ENCODE measurements at places on chromosomes 7 and 10. TPM values are rescaled to one million over a fixed set of nuclear protein-coding genes. Genes with fewer than 3 reads are reported as not detected.

The CALHM1 gene
- total RNA-seq, result not detected

The HMX2 gene
- not detected for total RNA-seq

The SMNDC1 gene
- 8.3 TPM for total RNA-seq

The FGL2 gene
- total RNA-seq, result 0.16 TPM

The PLPP4 gene
- 2.1 TPM for total RNA-seq

The ATOH7 gene
- not detected for total RNA-seq

The ITPRID1 gene
- total RNA-seq, result not detected

The PGAM2 gene
- total RNA-seq, result 0.32 TPM

The VENTX gene
- total RNA-seq, result not detected
